ENCODE measurements at places on chromosomes 1 and 21.

GRCh38 chr1:221188458-221188857, 309.2 kb downstream of the HLX start:
- no peak for DNase-seq

DNA sequence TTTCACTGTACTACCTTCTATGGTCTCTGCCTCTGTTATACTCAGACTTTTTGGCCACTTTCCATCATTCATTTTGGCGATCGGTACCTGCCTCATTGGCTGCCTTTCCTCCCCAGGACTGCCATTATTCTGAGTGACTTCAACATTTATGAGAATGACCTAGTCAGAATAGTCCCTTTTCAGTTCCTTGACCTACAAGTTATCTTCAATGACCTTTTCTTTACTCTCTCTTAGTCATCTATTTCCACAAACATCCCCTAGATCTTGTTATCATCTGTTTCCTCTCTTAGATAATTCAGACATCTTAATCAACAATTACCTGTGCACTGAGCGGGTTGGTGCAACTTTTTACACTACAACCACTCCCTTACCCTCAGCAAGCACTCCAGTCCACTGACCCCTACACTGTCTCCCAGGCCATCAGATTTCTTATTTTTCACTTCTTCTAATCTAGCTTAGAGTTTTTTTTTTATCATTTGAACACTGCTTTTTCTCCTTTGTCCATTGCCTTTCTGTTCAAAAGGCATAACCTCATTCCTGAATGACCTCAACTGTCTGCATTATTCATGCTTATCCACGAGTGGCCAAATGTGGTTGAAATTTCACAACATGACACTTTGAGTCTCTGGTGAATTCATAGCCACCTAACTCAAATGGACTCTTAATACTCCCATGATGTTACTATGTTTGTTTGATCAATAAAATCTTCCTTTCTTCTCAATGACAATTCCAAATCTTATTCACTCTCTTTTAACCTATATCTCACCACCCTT, 112.7 kb downstream of the HMCN1 start:
- peak; percentile 25 for DNase-seq

- no peak for DNase-seq
Observed at GRCh38 chr1:53083636-53084588, 21.9 kb downstream of the PODN start.

DNA sequence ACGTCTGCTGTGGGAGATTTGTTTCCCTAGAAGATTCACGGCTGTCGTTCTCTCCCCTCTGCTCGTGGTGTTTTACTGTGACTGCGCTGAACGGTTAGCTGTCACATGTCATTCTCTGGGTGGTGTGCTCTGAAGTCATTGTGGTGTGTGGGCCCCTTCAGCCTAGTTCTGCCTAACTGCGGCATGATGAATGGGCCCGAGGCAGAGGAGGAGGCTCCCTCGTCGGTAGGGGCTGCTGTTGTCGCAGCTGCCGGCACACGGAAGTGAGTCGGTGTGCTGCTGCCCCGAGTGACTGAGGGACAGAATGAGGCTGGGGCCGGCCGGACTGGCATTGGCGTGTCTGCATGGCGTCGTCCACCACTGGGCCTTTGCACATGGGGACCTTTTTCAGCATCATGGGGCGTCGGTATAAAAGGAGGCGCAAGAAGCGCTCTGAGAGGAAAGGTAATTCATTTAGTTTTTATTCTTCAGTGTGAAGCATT, 77.9 kb downstream of the ADARB1 start:
- no peak for DNase-seq

DNA sequence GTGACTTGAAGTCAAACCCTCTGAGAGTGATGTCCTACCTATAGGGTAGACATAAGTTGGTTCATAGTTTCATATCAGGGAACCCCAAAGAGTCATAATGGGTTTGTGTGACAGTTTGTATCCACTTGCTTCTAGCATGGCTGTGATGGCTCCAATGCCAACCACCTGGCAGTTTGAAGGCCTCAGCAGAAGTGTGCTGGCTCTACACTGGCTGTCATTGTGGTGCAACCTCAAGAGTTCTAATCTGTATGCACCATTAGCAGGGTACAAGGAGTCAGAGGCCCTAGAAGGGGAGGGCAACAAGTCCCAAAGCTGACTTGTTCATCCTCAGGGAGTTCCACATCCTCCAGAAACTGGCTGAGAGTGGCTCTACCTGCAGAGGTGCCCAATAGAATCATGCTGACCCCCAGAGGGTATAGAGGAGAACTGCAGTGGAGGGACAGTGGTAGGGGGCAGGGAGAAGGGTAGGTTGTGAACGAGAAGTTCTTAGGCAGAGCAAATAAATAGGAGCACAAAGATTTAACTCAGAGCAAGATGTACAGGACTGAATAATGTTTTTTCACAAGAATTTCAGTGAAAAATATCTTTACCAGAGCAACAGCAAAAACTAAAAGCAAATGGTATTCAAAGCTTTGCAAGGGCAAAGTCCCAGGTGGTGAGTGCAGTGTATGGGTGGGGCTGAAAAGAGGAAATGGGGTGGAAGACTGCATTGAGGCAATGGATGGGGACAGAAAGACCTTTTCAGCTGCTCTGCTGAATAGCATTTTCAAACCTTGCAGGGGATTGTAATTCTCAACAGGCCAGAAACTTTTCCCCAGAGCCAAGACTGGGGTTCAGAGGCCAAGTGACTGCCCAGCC, 3.2 kb downstream of the FCRL2 start:
- DNase-seq = no peak

GRCh38 chr1:162689745-162690671, 57.7 kb downstream of the DDR2 start:
- peak; percentile 76 for DNase-seq

- no peak for DNase-seq
Observed at GRCh38 chr1:55706397-55706796, 491.2 kb upstream of the USP24 start.

DNA sequence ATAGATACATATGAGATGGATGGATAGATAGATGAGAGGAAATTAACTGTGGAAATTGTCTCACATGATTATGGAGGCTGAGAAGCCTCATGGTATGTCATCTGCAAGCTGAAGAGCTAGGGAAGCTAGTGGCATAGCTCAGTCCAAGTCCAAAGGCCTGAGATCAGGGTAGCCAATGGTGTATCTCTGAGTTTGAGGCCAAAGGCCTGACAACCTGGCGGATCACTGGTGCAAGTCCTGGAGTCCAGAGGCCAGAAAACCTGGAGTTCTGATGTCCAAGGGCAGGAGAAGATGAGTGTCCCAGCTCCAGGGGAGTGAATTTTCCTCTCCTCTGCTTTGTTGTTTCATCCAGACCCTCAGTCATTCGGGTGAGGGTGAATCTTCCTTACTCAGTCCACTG, 43.9 kb upstream of the SPOCD1 start:
- DNase-seq = no peak

- peak; percentile 51 for DNase-seq
Observed at GRCh38 chr1:100354971-100355394, 2.7 kb downstream of the CDC14A start.
